ENCODE measurements at places on chromosomes 1 and 21.

- DNase-seq: no peak
Measured at GRCh38 chr1:116759636-116760035, 5.4 kb downstream of the CD2 start.

- peak; percentile 88 for DNase-seq
Measured at GRCh38 chr1:205371871-205372660, 15.3 kb upstream of the KLHDC8A start.

DNA sequence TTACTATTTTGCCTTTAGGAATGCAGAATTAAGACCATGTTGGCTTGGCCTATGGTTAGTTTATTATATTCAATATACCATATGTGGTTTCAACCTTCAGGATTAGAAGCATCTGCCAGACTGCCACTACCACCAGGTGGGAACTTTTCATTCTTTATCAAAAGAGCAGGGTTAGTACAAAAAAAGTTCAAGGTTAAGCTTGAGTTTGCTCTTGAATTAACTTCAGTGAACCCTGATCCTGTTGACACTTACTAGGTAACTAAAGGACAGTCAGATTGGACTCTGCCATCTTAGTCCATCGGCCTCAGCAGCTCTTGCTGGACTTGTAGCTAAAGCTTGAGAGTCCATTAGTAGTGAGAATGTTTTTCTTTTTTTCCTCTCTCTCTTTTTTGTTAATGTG lies 22.1 kb downstream of the CLIC4 start:
- DNase-seq: no peak

DNA sequence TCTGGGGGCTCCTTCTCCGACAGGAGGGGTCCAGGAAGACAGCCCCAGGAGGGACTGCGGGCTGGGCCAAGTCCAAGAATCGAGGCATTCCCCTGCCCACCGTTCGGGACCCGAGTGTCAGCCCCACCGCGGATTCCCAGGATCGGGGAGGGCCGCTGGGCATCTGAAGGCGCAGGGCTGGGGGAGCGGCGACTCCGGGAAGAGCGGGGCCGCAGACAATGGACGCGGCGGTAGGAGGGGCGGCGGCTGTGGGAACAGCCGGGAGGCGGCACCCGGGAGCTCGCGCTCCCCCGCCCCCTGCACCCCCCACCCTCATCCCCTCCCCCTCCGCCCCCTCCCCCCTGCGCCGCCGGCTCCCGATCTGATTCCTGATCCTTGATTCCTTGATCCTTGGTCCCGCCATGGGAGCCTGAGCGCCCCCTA lies at the start of gene VANGL2:
VANGL2 (plus strand) TSS at position 342 of the 423 bp plus-strand sequence. CDS start 15,274 bp downstream, outside the sequence.
- peak; percentile 86 for DNase-seq

- DNase-seq: no peak
Measured at GRCh38 chr1:16118706-16119105, 37.2 kb downstream of the EPHA2 start.

DNA sequence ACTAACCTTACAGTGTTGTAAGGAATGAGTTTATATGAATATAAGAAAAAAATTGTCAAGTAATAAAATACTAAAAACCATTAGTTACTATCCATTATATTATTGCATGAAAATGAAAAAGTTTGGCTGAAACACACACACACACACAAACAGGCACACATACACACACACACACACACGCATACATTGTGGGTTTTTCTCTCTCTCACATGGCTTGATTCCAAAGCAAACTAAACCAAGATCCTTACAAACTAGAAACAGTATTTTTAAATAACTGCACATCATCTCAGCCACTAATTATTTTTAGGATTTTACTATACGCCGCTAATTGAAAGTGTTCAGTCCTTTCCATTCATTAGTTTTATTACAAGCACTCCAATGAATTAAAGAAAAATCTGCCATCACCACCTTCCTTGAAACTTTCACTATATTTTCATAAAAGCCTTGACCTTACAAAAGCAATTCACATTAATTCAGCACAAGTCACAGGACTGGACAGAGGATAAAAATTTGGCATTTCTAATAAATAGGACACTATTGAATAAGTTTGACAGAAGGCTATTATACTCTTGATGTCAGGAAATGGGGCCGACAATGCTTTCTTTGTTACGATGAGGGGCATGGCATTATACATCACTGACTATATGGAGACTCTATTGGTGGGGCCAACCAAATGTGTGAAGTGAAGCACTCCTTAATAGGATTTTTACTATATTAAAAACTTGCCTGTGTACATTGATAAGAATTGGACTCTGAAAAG lies 187.0 kb upstream of the ESRRG start:
- DNase-seq: no peak

DNA sequence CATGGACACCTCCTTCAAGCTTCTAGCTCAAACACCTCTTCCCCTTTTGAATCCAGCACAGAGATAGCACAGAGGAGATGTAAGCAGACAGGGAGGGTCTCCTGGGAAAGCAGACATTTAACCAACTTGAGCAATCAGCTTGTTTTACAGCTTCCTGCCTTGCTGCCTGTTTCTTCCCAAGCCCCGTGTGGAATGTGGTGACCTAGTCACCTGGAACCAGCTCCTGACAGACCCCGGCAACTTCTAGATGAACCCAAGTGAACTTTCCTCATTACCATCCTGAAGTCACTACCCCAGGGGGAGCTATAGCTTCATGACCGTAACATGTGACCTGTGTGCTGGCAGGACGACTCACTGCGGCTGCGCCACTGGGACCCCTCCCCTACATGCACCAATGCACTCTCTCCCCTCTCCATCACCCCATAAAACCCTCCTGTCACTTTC lies 24.1 kb upstream of the TTF2 start:
- no peak for DNase-seq

GRCh38 chr1:85201340-85202091 lies 700 bp upstream of the SYDE2 start:
- DNase-seq: peak; percentile 77

DNA sequence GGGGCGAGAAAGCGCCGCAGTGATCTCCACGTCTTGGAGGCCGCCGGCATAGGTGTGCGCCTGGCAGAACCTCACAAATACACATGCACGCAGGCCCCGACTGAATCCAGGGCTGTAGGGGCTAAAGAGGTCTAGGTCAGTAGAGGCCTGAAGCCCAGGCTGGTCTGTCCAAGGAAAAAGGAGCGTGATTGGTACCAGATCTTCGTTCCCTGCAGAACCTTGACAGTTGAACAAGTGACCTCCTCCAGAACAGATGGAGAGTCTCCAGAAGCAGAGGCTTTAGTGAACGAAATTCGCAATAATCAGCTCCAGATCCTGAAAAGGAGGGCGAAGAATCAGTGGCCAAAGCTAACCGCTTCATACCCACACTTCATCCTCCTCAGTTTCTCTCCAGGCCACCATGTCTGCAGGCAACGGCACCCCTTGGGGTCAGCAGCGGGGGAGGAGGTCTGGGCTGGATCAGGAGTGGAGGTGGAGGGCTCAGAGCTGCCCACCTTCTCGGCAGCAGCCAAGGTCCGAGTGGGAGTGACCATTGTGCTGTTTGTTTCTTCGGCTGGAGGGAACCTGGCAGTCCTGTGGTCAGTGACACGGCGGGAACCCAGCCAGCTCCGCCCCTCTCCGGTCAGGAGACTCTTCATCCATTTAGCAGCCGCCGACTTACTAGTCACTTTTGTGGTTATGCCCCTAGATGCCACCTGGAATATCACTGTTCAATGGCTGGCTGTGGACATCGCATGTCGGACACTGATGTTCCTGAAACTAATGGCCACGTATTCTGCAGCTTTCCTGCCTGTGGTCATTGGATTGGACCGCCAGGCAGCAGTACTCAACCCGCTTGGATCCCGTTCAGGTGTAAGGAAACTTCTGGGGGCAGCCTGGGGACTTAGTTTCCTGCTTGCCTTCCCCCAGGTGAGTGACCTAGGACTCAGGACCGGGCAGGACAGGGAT lies 749 bp upstream of the PEX11B start:
- DNase-seq: peak; percentile 49

- DNase-seq: no peak
Measured at GRCh38 chr1:52554756-52555155, 1.9 kb upstream of the TUT4 start.

GRCh38 chr1:100942304-100943046 lies 46.6 kb downstream of the SLC30A7 start:
- DNase-seq: no peak

DNA sequence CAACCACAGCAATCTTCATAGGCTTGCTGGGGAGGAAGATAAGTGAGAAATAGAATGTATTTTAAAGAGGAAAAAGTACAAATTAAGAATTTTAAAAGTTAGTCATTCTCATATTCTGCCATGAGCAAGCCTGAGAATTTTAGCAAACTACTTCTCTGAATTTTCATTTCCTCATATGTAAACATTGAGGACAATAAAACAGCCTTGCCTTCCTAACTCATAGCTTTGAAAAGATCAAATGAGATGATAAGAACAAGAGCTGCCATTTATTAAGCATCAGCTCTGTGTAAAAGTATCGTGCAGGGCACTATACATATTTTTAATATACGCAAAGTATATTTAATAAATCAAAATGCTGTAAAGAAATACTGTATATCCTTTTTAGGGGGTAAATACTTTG lies 286.0 kb downstream of the NFIA start:
- no peak for DNase-seq

DNA sequence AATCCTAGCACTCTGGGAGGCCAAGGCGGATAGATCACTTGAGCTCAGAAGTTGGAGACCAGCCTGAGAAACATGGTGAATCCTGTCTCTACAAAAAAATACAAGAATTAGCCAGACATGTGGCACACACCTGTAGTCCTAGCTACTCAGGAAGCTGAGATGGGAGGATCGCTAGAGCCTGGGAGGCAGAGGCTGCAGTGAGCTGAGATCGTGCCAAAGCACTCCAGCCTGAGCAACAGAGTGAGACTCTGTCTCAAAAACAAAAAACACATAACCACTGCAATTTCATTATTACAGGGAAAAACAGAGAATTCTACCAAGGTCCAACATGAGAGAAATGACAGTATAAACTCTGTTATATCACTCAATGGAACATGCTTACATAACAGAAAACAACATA lies 4.4 kb upstream of the TOMM20 start:
- DNase-seq: no peak

Measured in cardiac muscle cell (in vitro differentiated cells and primary cell).